ENCODE measurements at places on chromosomes 5 and 9.

DNA sequence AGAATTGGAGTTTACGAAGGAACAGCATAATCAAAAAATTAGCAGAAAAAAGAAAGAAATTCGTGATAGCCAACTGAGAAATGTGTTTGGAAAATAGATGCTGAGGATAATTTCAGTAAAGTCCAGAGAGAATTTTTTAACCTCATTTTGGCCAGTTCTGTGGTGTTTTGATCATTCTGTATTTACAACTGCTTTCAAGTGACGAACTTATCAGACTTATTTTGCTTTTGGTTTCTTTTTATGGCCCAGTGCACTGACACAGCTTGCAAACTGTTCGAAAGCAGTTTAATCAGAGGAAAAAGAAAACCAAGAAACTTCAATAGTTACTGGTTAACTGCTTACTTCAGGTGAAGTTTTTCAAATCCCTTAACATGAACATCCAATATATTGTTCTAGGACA is 1.9 kb downstream of the SDHA start:
- no peak for DNase-seq

- DNase-seq, result peak; percentile 63
Observed at GRCh38 chr5:172407822-172408221, 46.5 kb downstream of the SH3PXD2B start.

DNA sequence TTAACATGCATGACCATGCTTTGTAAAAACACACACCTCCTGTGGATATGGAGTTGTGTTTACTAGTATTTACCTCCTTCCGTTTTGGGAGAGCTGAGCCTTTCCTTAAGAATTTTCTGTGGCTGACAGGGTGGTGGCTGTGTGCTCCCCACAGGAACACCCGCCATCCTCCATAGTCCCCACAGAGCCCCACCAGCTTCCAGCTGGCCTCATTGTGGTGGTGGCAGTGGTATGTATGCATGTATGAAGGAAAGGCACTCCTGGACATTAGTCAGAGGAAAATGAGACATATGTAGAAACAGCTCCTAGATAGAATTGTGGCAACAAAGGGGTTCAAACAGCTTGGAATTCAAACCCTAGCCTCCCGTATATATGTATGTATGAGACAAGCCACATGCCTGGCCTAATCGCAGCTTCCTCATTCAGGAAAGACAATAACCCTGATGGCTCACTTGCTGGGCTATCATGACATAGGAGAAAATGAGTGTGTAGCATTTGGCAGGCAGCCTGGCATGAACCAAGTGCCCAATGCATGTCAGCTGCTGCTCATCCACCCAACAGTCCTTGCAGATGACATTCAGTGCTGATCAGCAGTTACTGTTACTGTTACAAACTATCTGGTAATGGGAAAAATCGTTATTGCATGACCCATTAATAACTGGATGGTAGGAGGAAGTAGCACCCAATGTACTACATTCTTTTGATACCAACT is 459.7 kb downstream of the EBF1 start:
- no peak for DNase-seq

DNA sequence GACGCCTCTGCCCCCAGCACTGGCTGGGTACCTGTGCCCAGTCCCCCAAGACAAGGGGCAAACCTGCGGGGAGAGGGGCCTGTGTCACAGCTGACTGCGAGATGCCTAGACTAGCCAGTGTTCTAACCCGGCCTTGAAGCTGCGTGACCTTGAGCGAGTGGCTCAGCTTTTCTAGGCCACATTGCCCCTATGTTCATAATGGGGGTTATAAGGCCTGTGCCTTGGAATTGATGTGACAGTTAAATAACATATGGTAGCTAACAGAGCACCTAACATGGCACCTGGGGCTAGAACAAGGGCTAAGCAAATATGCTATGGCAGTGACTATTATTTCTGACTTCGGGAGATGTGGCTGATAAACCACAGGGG is 22.8 kb upstream of the COL27A1 start:
- DNase-seq, result no peak

DNA sequence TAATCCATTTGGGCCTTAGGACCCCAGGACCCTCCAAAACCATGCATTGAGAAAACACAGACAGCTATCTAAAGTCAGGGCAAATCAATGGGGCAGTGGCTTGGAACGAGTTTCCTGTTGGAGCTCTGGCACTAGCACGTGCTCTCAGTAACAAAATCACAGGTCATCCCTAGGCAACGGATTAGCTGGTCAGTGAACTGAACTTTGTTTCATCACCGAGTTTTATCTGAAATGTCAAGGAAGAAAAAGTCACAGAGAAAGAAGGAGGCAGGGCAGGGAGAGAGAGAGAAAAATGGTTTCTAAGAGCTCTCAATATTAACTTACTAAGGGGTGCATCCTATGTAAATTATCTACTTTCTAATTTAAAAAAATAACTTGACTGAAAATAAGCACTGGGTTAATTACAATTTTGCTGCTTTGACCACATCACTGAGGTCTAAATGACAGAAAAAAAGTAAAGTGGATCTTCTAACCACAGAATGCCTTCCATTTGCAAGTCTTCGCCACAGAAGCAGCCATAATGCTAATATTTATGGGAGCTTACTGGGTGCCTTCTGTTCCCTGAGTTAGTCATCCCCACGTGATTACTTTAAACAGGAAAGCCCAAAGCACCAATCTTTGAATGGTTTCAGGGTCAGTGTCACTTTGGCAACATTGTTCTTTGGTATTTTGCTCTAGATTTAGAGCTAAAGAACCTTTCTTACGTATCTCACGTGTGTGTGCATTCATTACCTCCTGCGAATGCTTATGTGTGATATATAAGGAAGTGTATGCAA is 503.9 kb downstream of the RASEF start:
- no peak for DNase-seq

- no peak for DNase-seq
Observed at GRCh38 chr5:132492386-132493125, 2.0 kb upstream of the IRF1 start.

- DNase-seq, result no peak
Observed at GRCh38 chr5:76771705-76772405, 47.0 kb upstream of the F2RL1 start.

DNA sequence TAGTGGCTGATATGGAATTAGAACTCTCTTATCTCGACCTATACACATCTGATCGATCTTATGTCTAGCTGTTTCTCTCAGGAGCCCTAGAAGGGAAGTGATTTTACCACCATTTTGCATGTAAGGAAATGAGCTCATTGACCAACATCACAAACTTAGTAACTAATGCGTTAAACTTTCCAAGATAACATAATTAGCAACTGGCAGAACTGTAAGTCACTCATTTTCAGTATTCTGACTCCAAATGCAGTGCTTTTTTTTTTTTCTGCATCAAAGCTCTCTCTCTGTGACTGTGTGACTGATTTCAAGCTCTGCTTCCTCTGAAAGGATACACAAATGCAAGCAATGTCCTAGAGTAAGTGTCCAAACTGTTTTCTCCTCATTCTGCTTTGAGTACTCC is 68.1 kb upstream of the FBXL7 start:
- no peak for DNase-seq

GRCh38 chr5:132176987-132177386 is 50.7 kb downstream of the P4HA2 start:
- no peak for DNase-seq

GRCh38 chr5:111863801-111864200 is 106.8 kb upstream of the NREP start:
- DNase-seq, result no peak

DNA sequence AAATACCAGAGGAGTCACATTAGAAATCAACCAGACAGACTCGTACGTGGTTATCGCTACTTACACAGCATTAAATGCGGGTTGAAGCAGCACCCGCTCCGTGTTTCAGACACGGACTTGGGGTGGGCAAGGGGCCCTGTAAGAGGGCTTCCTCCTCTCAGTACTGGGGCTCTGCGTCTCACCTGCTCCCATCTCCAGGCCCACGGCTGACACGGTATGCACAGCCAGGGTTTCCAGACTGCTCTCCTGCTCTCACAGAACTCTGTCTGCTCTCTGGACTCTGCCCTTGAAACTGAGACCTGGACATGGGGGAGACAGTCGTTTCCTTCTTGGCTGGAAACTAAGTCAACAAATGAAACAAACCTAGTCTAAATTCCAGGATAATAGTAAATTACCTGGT is 24.7 kb upstream of the RASGEF1C start:
- no peak for DNase-seq

DNA sequence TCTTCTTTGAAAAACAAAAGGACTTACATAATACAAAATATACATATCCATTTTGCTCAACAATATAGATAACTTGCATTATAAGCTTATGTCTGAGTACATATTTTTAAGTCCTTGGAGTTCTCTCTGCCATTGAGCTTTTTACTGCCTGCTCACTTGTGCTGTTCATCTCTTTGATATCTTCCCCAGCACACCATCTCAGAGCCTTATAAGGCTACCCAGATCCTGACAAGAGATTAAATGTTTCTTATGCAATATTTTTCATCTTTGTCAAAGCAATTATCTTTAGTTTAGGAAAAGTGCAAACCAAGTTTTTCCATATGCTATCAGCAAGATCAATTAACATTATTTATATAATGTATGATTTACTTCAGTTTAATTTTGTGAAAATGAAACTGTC is 60.7 kb upstream of the ITGA1 start:
- DNase-seq, result no peak

DNA sequence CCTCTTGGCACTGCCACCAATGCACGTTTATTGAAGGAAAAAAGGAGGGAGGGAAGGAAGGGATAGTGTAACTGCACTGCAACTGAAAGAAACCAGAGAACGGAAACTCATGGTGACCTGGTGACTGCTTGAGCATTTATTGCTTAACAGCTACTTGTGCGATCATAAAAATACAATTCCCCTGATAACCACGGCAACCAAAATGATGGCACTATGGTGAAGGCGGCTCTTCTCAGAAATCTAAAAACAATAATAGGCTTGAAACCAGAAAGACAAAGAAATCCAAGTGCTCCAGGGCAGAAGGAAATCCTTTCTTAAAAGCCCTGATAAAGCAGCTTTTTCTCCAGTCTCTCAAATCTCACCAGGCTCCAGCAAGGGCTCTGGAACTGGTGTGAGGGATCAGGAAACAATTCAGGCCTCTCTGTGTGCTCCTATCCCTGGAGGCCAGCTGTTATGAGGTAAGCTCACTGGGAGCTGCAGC is 1.9 kb downstream of the FBXO10 start:
- DNase-seq, result no peak

DNA sequence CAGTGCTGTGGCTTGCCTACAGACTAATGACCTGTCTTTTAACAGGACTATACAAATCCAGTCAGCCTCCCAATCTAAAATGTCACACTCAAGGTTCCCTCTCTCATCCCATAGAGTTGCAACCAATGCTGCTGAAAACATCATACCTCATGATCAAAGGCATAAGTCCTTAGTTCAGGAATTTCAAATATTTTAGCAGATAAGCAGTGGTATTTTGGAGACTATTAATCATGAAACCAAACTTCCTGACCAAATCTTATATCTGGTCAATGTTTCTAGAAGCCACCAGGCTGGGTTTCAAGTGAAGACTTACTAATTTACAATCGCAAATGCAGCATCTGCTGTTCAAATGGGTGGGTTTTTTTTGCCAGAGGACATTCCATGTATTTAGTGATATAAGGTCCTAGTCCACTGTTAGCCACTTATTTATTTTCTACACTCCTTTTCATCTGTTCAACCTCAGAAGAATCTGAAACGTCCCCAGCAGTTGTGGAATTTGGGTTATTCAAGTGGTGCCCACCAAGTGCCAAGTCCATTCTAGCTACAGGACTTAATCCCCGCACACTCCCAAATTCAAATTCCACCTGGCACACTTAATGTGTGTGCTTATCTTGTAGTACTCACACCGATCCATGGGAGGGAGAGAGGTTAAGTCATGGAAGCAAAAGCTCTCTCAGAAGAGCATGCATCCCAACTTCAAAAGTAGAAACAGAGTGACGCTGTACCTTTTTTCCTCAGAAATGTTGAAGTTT is 5.8 kb downstream of the TAS2R1 start:
- DNase-seq, result no peak

DNA sequence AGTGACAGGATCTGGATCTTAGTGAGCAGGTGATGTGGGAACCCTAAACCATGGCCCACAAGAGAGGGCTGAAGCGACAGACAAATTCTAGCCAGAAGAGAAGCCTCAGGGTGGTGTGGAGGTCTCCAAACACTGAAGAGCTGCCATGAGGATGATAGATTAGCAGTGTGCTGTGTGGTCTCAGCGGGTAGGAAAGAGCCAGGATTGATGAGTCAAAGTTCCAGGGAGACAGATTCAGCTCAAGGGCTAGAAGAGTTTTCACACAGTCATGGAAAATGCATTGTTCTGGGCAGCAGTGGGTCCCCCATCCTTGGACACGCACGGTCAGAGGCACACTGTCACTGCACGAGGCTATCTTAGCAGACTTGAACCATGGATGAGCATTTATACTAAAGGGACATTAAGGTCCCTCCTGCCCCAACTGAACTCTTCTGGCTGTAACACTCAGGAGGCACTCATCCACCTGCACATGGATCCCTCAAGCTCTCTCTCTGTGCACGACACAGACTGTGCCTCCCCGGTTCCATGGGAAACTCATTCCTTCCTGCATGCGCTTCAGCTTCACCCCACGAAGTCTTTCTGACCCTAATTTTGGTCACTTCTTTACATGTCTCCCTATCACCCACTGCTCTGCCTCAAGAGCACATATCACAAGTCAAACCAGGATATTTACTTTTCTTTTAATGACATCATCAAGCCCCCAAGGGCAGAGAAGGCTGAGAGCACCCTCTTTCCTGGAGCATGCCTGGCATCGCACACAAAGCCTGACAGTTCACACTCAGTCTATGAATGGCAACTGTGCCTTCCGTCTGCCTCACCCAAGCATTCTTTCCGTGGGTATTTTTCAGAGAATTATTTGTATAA is 84.8 kb downstream of the TLE1 start:
- no peak for DNase-seq

DNA sequence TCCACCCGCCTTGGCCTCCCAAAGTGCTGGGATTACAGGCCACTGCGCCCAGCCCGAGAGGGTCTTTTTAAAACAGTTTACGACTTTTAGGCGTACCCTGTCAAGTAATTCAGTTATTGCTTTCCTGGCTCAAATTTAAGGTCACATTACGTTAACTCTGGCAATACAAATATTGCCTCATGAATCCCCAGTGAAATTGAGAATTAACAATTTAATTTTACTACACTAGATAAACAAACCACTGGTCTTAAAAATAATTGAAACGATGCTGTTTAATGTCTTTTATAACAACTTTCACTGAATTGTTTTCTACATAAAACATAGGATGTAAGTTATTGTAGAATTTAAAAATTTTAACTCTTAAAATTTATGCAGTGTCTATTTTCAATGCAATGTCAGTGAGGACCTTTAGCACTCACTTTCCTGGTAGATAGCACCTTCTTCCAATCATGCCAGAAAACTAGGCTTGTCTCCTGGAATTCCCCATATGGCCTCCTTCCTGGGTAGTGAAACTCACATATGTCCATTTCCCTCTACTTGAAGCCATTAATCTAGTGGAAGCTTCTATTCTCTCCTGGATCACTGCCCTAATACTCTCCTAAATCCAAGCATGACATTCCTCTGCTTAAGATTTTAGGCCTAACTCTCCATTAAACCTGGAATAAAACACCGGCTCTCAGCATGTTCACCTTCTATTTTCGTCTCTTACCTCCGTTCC is 13.5 kb downstream of the BASP1 start:
- no peak for DNase-seq
